Stimulated activated CD8-positive, alpha-beta memory T cell treated with anti-CD3 and anti-CD28 coated beads, Interleukin-4, amount 100 ng/mL, for 48 hours (primary cell): ENCODE measurements at places on chromosomes 2 and 18.

DNA sequence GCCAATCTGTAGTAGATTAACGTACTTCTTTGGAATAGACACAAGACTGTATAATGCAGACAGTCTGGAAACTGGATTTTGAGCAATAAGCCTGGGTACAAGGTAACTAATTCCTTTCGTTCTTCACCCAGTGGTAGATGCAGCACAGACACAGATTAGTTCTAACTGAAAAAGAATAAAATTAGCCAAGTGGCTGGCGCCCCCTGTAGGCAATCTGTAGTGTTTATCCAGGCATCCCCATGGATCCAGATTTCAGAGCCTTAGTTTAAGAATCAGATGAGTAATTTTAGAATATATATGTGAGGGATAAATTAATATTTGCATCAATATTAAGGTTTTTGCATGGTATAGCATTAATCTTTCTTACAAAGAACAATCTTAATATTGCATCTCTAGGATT is 563.9 kb downstream of the DCC start:
- DNase-seq, result peak; percentile 25

DNA sequence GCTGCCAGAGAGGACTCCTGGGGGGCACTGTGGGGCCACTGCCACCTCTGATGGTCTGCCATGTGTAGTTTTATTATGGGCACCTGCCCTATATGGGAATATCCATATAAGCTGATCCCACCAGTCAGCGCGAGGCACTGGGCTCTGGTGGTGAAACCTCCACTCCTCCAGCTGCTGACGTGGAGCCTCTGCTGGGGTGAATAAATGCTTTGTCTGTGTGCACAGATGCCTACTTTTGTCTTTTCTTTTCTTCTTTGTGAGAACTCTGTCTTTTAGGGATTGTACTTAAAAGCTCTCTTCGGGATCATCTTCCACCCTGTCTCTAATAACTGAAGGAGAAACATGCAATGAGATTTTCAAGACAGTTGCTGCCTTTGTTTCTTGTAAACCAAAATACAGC is 68.9 kb upstream of the NCK2 start:
- DNase-seq, result no peak

- DNase-seq, result no peak
Measured at GRCh38 chr18:45619062-45619825, 4.0 kb downstream of the SLC14A2 start.

GRCh38 chr18:10525371-10525691 is 496 bp upstream of the NAPG start:
- DNase-seq, result no peak

DNA sequence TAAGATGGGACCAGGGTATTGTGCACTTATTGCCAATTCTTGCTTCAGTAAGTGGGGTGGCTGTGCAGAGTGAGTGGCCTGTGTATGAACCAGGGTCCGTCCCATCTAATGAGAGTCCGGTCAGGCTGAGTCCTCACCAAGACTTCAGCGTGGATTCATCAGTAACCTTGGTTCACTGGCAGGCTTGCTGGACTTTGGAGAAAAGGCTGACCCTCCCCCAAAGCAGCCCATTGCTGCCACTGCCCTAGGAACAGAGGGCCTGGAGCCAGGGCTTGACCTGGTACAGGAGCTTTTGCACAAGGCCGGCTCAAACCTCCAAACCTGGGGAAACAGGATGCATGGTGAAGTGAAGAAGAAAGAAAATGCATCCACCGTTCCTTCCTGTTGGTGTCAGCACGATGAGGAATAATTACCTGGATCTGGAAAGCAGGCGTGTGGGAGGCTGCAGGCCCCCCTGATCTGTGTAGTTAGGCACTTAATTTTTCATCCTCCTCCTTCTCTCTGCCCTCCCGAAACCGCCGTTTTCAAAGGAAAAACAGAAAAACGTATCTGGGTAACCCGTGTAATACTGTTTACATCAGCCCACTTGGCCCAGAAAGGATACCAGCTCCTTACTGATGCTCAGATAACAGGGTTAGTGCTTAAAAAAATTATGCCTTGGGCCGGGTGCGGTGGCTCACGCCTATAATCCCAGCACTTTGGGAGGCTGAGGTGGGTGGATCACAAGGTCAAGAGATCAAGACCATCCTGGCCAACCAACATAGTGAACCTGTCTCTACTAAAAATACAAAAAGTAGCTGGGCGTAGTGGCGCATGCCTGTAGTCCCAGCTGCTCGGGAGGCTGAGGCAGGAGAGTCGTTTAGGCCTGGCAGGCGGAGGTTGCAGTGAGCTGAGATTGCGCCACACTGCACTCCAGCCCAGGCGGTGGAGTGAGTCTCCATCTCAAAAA is 147.7 kb downstream of the TGIF1 start:
- DNase-seq, result no peak

- DNase-seq, result no peak
Measured at GRCh38 chr2:179703702-179704101, 157.7 kb downstream of the ZNF385B start.

GRCh38 chr2:166011660-166012059 is 58.1 kb upstream of the TTC21B start:
- DNase-seq, result no peak

GRCh38 chr2:196131949-196132925 is 39.1 kb downstream of the STK17B start:
- peak; percentile 75 for DNase-seq

DNA sequence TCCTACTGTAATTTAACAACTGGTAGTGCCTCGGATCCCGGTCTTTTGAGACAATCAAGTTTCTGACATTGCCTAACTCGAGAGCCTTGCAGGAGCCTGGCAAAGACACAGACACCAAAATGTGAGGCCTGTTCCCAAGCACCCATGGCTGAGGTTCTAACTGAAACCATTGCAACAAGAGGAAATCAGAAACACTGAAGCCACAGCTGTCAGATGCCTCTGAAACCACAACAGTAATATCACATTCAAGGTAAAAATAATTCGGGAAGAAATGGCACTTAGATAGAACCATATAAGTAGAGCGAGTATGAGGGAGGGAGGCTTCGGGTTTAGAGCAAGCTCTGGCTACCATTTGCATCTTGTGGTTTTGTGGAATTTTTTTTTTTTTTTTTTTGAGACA is 285.9 kb downstream of the FBXO15 start:
- no peak for DNase-seq

DNA sequence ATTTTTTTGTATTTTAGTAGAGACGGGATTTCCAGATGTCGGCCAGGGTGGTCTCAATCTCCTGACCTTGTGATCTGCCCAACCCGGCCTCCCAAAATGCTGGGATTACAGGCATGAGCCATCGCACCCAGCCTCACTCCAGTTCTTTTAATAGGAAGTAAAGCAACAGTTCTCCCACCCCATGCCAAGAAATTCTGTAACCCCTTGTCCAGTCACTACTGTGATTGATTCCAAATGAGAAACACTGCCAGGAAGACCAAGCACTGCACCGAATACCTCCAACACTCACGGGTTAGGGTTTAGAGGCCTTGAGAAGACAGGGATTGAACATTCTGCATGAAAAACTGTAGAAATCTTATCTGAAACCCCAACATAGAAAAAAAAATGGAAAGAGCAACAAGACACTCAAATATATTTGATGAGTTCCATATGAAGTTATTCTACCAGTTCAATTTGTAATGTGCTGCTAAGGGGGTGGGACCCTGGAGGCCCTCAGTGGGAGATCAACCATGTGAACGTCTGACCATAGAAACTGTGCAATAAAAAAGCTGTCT is 48.2 kb upstream of the BIN1 start:
- DNase-seq, result no peak

DNA sequence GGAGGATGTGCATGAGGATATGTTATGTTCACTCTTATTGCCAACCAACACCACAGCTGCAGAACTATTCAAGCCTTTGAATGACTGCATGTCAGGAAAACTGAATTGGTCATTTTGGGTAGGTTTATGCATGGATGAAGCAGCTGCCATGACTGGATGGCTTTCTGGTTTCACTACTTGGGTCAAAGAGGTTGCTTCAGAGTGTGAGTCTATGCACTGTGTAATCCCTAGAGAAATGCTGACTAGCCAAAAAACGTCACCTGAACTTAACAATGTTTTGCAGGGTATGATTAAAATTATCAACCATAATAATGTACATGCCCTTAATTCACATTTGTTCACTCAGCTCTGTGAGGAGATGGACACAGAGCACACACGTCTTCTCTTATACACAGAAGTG is 206.7 kb upstream of the RBBP8 start:
- DNase-seq, result no peak

DNA sequence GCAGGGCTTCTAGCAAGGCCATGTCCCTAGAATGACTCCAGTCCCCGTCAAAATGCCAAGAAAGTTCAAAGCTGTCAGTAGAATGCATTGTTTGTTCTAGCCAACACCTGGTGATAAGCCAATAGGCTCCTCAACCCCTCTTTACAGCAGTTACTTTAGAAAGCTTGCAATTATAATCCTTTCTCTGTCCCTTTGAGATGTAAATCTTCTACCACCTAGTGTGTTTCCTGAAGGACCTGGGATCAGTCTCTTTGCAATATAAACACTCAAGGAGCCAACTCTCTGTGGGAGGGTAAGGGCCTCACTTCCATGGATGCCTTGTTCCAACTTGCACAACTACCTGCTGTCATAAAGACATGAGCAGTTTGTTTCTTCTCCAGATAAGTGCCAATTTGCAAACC is 301.8 kb downstream of the NBAS start:
- DNase-seq, result no peak

DNA sequence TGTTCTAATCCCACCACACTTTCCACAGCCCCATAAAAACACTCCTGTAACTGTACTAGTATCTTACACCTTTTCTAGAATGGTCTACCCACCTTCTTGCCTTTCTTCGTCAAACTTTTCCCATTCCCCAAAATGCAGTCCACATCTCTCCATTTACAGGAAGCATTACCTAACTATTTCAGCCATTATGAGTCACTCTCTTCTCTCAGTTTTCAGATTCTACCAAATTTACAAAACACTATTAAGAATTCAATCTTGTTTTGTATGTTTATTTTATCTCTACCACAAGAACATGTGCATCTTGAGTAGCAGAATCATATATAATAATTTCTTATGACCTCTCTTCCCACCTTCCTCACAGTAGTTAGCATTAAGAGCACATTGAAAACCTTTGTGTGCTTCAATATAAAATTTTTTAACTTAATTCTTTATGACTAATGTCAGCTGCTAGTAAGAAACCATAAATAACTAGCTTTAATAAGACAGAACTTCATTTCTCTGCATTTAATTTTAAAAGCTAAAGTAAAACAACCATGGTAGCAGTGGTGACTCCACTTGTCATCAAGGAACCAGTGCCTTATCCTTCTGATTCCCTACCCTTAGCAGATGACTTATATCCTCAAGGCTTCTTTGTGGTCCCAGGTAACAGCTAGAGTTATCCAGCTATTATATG is 56.6 kb upstream of the MAP2 start:
- DNase-seq, result no peak
